ENCODE measurements at places on chromosomes 4 and X.

DNA sequence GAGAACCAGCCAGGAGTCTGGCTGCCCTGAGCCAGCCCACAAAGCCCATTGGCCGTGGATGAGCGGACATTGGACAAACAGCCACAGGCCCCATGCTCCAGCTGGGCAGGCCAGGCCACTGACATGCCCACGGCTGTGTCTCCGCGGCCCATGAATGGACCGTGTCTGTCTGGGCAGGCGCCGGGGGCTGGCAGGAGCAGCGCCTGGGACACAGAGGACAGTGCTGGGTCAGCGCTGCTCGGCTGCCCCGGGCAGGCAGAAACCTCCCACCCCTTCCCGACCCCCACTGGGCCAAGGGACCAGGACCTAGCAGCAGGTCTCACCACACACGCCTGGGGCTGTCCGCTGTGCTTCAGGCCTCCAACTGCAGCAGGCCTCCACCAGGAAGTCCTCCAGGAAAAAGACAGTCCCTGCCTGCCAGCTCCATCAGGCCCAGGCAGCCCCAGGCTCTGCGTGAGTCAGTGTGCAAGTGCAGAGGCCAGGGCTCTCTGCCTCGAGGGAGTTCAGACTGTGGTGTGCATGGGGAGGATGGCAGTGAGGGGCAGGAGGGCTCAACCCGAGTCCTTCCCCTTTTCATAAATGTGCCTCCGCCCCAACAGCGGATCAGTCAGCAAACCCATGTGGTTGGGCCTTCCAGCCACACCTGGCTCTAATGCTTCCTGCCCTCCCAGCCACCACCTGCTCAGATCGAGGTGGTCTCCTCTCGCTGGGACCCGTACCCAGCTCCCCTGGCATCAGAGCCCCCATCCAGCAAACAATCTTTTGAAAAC is 17.2 kb upstream of the FGFR3 start:
- peak; percentile 99 for DNase-seq

DNA sequence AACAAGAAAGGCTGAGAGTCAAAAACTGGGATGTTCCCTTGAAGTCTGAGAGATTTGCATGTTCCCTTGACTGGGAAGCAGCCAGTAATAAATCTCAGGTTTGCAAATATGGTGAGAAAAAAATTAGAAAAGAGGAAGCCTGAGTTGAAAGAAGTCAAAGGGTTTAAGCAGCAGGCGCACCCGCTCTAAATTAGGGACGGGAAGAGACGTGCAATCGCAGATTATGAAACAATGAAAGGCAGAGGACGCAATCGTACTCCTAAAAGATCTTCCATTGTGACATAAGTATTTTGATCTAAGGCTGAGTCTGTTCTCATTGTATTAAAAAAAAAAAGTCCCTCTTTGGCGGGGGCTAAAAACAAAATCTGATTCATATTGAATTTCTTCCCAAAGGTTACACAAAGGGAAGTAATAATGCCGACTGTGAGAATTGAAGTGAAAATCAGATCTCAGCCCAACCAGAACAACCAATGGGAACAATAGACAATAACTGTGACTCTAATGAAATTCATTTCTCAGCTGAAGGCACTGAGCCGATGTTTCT is 28.2 kb downstream of the SAT1 start:
- DNase-seq, result peak; percentile 53

DNA sequence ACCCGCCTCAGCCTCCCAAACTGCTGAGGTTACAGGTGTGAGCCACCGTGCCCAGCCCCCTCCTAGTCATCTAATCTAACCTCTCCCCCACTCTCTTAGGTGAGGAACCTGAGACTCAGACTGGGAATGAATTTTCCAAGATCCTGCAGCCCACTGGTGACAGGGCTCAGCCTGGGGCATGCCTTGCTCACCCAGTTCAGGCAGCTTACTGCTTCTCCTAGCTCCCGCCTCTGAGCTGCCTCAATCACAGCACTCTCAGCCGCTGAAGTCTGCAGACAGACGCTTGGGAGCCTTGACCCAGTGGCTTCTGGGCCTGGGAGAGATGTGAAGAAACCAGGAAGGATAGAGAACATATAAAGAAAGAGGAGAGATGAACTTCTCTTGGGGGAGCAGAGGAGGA is 24.4 kb downstream of the PJA1 start:
- peak; percentile 80 for DNase-seq

- no peak for DNase-seq
Measured at GRCh38 chrX:35122756-35123155, 180.2 kb downstream of the FAM47B start.

DNA sequence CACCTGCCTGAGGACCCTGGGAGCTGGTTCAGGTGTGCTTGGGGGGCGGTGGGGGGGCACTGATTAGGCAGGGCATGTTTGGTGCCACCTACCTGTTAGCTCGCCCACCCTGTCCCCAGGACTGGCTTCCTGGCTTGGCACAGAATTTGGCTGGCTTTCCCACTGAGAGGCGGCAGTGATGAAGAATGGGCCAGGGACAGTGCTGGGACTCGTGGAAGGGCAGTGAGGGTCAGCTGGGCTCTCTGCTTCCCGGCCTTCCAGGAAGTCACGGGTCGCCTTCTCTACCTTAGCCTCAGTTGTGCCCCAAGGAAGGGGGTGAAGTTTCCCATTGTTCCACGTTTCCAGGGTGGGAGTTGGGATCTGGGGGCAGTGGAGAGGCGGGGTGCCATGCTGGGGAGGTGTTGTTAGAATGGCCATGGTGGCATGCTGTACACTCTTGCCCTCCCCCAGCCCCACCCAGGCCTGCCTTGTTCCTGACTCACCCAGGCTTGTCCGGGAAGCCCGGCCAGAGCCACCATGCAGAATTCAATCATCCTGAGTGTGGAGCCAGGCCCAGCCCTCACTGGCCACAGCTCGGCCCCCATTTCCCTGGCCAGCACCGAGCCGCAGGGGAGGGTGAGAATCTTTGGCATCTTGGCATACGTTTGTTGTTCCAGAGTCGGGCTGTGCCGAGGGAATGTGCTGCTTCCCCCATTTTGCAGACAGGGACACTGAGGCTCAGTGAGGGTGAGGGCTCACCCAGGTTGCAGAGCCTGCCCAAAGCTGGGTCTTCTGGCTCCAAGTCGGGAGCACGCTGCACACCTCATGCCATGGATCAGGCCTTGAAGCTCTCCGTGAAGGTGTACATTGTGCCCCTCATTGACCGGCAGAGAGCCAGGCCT is 21.9 kb upstream of the GPR78 start:
- DNase-seq, result peak; percentile 95

DNA sequence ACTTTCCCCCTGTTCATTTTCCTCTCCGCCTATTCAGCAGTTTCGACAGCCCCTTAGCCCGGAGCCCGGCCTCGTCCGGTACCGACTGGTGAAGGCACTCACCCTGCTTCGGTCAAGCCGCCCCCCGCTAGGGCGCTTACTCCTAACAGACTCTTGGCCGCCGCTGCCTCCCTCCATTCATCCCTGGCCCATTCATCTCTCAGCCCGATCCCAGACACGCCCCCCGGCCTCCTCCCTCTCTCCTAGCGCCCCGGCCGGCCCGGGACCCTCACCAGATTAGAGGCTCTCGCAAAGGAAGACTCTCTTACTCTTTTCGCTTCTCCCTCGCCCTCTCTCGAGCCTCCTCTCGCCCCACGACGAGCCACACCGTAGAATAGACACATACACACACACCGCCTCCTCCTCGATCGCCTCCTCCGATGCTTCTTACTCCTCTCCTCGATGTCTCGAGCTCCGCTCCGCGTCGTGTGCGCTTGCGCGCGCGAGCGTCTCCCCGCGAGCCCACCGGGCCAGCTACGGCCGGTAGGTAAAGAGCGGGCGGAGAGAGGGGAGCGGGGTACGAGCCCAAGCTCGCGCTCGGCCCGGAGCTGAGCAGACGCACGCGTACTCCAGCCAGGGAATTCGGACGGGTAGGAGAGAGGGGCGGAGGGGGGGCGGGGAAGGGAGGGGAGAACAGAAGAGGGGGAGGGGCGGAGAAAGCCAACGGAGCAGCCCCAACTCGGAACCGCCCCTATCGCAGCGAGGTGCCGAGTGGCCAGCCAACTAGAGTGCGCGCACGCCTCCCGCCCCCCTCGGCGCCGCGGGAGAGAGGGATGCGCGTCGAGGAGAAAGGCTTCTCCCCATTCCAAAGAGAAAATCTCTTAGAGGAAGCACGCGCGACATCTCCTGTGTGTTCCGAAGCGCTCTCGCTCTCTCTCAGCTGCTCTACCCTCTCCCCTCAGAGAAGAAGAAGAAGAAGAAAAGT is at the start of gene WNK3:
Gene WNK3, minus strand, starts transcription at position 633 of the 964 bp plus-strand sequence.
- peak; percentile 69 for DNase-seq

DNA sequence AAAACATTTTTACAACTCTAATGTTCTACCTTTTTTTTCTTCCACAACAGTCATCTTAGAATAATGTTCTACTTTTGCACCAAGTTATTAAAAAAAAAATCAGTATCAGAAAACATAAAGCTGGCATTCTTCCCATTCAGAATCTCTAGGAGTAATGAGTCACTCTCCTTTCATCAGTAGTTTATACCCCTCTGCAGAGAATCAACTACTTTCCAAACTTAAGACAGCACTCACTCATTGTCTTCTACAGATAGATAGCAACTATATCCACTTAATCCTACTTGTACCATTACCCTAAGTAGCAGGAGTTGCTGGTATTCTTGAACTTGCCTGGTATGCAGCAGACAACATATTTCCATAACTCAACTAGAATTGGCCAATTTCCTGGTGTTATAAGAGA is 3.2 kb downstream of the TIGD4 start:
- no peak for DNase-seq

GRCh38 chr4:46249516-46249915 is 125.7 kb upstream of the GABRG1 start:
- no peak for DNase-seq

GRCh38 chrX:13026877-13027652 is 17.4 kb downstream of the FAM9C start:
- no peak for DNase-seq

DNA sequence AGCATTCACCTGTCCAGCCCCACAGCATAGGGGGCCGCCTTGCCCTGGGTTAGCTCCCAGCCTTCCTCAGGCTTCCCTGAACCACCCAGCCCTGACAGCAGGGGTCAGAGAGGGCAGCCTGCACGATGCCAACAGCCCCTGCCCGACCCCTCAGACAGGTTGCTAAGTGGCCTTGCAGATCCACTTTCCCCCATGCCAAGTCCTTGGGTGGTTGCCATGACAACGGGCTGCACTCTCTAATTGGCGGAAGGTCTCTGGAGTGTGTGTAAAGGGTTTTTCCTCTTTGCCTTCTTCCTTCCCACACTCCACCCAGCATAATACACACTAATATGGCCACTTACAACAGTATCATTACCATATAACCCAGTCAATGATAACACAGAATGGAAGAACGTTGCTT is 99.6 kb upstream of the AFAP1 start:
- peak; percentile 44 for DNase-seq

GRCh38 chrX:24577091-24577490 is 70.1 kb downstream of the PCYT1B start:
- DNase-seq, result no peak

- no peak for DNase-seq
Measured at GRCh38 chrX:49186125-49187027, at the start of gene PRICKLE3. Gene PRICKLE3 (minus strand): TSS chrX:49186373. CDS start chrX:49186297, 76 bp downstream.

- DNase-seq, result no peak
Measured at GRCh38 chr4:48300004-48300403, 30.4 kb upstream of the TEC start.

DNA sequence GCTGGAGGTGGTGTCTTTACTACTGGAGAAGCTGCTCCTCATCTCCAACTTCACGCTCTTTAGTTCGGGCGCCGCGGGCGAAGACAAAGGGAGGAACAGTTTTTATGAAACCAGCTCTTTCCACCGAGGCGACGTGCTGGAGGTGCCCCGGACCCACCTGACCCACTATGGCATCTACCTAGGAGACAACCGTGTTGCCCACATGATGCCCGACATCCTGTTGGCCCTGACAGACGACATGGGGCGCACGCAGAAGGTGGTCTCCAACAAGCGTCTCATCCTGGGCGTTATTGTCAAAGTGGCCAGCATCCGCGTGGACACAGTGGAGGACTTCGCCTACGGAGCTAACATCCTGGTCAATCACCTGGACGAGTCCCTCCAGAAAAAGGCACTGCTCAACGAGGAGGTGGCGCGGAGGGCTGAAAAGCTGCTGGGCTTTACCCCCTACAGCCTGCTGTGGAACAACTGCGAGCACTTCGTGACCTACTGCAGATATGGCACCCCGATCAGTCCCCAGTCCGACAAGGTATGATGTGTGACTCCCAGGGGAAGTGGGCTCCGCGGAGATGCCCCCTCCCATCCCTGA is 634 bp downstream of the LRAT start:
- DNase-seq, result peak; percentile 44

GRCh38 chrX:53729751-53730150 is 43.2 kb upstream of the HUWE1 start:
- DNase-seq, result no peak

DNA sequence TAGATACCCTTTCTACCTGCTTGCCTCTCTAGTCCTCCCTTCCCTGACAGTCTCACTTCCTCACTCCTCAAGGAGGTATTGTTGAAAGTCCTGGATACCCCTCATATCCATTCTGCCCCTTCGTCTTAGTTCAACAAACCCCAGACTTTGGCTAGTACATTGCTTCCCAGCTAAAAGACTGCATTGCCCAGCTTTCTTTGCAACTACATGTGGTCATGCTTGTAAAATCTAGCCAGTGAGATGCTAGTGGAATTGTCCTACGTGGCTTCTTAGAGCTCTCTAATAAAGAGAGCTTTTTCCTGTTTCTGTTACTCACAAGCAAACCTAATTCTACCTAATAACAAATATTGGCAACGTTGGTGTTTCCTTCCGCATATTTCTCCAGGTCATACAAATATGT is 237.9 kb upstream of the PSAPL1 start:
- DNase-seq, result peak; percentile 66

DNA sequence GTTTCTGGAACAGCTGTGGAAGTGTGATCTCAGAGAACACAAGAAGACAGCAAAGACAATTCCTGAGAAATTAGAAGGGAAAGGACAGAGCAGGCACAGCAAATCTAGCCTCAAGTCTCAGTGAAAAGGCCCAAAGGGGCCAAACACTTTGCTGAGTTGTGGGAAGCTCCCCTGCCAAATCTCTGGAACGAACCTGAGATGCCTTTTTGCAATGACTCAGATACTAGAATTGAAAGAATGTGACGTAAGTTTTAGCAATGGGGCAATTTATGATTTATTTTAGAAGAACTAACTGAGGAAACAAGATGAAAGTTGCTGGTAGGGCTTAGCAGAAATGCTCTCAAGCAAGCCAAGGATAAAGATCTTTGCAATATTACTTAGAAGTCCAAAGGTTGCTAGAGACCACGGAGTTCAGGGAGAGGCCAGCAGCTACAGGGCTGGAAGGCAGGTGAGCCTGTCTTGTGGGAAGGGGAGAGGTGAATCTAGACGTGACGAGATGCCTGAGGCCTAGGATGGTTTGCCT is 92.8 kb downstream of the AMELX start:
- DNase-seq, result no peak

- no peak for DNase-seq
Measured at GRCh38 chr4:107755841-107756356, 35.9 kb upstream of the PAPSS1 start.

DNA sequence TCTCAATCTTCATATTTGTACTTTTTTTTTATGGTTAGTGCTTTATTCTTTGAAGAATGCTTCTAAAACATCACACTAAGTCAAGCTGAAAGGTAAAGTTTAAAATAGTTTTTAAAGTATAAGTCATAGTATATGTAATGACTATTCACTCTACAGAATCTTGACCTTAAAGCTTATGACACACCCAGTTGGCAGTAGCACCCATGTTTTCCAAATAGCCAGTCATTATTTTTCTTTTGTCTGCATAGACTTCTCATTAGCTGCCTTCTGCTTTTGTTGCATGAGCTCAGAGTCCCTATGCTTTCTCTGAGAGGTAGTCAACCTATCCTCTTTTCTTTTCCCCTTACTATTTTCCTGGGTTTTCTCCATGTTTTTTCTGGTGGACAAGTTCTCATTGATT is 231.5 kb downstream of the PCDH18 start:
- no peak for DNase-seq

GRCh38 chr4:124937993-124938392 is 225.5 kb upstream of the ANKRD50 start:
- no peak for DNase-seq

- no peak for DNase-seq
Measured at GRCh38 chr4:128347930-128348660, 60.5 kb upstream of the PGRMC2 start.

All from osteoblast (primary cell).